ENCODE measurements at places on chromosomes 11 and 22.
A peak's percentile ranks its signal among the peaks of the same experiment; 100 is the strongest.

GRCh38 chr11:10875430-10876021 is 17.7 kb upstream of the ZBED5 start:
- DNase-seq = no peak

- no peak for DNase-seq
Measured at GRCh38 chr11:12091956-12092558, 18.3 kb upstream of the MICAL2 start.

DNA sequence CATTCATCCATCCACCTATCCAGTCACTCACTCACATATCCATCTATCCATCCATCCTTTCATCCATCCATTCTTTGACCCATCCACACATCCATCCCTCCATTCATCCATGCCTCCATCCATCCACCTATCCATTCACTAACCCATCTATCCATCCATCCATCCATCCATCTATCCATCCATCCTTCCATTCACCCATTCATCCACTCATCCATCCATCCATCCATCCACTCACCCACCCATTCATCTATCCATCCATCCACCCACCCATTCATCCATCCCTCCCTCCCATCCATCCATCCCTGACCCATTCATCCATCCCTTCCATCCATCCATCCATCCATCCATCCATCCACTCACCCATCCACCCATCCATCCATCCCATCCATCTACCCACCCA is 4.9 kb upstream of the MUC2 start:
- no peak for DNase-seq

GRCh38 chr11:131486937-131487635 is 116.7 kb downstream of the NTM start:
- DNase-seq = no peak

DNA sequence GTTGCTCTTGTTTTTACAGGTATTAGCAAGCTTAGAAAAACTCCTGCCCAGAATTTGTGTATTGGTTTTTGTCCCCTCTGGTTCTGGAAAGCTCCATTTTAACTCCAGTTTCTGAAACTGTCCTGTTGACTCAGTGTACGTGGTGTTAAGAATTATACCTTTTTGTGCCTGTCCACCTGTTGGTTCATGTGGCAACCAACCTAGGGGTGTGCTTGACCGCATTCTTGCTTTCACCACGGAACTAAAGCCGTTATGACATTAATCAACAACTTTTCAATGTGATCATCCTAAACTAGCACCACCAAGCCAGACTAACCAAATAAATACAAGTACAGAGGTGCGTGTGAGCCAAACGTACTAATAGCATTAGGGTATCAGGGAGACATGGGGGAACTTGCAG is 56.0 kb upstream of the PTH start:
- no peak for DNase-seq

- no peak for DNase-seq
Measured at GRCh38 chr11:7889985-7890384, 41.1 kb downstream of the OR10A6 start.

DNA sequence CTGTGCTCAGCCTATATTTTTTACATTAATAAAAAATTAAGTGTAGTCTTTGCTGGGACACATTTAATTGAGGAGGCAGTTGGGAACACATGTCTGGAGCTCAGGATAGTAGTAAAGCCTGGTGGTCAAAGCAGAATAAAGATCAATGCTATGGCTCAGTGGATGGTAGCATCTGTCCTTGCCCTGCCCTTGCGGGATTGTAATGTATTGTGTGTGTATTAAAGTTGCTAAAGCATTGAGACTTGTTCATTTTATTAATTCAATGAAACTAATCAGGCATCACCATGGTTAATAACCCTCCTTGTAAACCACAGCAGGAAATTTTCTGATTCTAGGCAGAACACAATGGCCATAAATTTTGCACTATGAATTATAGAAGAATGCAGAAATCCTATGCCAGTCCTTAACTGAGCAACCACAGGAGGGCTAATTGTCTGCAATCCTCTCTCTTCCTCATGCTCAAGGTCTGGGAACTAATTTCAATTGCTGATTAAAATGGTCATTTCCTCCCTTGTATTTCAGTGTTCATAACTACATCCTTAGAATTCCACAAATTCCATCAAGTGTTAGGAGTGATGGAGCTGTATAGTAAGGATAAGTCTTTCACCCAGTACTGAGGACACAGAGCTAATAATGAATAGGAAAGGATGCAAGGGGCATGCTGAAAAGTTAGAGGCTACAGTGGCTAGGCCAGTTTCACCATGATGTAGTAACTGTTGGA is 403.2 kb upstream of the DDI1 start:
- no peak for DNase-seq

GRCh38 chr11:15926071-15926470 is 430.3 kb downstream of the SOX6 start:
- DNase-seq = no peak

DNA sequence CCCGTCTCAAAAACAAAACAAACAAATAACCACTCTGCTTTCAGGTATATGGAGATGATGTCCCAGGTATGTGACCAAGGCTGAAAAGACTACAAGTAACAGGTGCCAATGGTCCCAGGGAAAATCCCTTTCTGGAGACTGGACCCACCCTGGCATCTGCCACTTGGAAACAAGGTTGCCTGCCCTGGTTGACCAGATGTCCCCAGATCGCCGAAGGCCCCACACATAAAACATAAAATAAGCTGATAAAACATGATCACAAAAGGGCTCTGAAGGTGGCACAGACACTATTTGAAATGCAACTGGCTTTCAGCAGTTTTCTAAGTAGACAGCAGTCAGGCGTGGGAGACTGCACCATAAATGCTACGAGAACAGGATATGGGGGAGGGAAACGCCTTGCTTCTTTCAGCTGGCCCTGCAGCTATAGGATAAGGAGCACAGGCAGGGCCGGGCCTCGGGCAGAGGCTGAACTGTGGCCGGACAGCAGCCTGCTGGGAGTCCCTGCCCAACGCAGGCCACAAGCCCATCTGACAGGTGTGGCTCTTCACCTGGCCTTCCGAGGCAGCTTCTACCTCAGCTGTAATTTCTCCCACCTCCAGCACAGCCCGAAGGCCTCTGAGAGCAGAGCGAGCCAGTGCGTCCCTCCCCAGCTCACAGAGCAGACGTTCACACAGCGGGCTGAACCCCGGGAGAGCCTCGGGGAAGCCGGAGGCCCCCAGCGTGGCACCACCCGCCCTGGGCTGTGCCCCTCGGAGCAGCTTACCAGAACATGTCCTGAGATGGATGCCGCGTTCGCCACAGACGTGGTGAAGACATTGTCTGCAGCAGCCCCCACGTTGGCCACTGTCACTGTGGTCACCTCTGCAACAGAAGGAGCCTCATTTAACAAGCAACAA is 4.0 kb downstream of the DEAF1 start:
- DNase-seq = no peak

DNA sequence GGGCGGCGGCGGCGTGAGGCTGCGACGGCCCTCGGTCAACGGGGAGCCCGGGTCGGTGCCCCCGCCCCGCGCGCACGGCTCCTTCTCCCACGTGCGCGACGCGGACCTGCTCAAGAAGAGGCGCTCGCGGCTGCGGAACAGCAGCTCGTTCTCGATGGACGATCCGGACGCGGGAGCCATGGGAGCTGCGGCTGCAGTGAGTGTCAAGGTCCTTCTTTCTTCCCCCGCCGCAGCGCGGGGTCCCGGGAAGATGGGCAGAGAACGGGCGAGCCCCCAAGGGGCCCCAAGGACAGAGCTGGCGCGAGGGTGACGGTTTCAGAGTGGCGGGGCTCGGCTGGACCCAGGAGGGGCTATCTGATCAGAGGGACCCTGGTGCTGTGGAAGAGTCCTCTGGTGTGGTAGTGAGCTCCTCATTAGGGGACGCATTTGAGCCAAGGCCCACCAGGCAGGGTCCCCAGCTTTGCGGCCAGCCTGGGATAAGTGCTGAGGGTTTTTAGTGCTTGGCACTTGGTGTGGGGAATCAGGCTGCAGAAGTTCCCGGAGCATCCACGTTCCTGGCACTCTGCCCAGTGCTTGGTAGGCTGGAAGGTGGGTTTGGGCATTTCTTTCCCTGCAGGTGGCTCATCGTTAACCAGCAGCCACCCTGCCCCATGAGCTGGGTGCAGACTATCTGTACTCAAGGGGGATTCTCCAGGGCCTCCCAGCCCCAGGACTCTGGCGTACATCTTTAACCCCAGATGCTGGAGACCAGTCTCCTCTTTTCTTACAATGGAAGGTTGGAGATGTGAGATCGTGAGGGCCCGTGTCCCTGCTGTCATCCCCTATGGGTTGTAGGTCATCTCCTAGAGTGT is 9.8 kb downstream of the EHBP1L1 start:
- DNase-seq = no peak

DNA sequence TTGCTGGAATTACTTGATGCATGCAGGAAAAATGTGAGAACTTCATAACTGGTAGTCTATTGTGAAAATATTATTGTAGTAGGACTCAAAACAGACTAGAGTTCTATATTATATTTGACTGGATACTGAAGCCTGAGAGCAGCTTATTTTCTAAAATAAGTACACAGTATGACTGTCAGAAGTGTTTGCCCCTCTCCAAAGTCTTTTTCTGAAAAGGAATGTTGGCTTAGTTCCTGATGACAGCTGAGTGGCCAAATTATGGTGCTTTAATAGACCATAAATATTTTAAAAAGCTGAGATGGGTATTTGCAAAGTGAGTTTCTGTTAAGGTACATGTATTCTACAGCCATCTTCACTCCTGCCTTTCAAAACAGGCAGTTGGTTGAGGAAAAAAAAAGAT is 13.1 kb downstream of the ZBED5 start:
- DNase-seq = no peak

- DNase-seq = no peak
Measured at GRCh38 chr22:29483254-29483653, 3.2 kb downstream of the NEFH start.

- no peak for DNase-seq
Measured at GRCh38 chr22:28582806-28583205, 96.8 kb downstream of the TTC28 start.

GRCh38 chr11:66277471-66278362 is at the start of gene CNIH2:
Gene CNIH2 (plus strand): TSS chr11:66278175. CDS start chr11:66278457, 282 bp downstream.
- peak; percentile 18 for DNase-seq

DNA sequence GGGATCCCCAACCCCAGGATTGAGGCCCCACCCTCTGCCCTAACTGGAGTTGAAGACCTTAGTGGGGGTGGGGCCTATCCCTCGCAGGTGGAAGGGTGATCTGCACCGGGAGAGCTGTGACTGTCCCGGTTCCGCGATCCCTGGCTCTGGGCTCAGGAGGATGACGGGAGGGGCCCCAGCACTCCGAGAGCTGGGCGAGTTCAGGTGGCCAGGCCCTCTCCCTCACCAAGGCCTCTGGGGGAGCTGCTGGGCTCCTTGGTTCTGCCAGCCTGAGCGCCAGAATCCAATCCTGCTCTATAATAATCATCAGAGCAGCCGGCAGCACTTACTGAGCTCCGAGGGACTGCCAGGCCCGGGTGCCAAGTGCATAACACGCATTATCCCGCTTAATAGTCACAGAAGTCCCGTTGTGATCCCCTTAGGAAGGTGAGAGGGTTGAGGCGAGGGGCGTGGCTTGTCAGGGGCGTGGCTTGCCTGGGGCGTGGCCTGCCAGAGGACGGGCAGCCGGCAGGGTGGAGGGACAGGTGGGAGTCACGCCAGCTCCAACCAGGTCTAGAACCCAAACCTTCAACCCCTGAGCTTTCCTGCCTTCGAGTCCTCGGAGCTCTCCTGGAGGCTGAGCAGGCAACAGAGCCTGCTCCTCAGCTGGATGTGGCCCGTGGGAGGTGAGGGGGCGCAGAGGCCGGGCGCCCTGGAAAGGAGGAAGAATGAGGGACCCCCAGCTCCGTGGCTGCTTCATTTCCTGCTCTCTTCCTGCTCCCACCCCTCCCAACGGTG is 7.3 kb upstream of the SYT7 start:
- peak; percentile 42 for DNase-seq

DNA sequence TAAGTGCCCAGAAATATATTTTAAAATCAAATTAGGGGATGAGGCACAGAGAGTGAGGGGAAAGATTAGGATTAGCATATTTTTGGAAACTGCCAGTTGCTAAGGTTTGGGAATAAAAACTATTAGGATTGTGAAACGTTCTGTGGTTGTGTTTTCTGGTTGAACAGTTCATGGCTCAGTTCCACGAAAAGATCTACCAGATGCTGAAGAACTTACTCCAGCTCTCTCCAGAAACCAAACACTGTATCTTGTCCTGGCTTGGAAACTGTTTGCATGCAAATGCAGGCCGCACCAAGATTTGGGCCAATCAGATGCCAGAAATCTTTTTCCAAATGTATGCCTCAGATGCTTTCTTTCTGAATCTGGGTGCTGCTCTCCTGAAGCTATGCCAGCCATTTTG is 15.3 kb downstream of the UBE4A start:
- DNase-seq = no peak
